Upper lobe of left lung (tissue), 6 donors: ENCODE measurements at places on chromosomes 4 and X.
A peak's percentile ranks its signal among the peaks of the same experiment; 100 is the strongest.

GRCh38 chrX:123513585-123514278 is 219.1 kb downstream of the THOC2 start:
- DNase-seq: no peak

GRCh38 chrX:40694802-40695201 is 40.5 kb downstream of the MED14 start:
- no peak for DNase-seq

- DNase-seq: no peak
Observed at GRCh38 chr4:66097218-66097617, 426.9 kb upstream of the EPHA5 start.

DNA sequence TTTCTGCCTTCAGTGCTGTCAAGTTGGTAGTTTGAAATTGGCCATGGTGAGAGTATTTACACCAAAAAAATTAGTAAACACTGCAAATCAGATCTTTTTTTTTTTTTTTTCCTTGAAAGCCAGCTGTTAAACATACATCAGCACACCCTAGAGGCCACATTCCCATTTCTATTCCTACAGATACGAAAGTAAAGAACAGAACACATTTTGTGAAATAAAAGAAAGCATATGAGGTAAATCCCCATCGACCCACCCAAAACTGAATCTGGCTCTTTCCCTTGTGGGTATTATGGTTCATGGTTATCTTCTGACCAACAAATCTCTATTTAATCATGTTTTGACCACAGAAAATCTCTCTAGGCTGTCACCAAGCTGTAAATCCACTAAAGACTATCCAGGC is 41.8 kb upstream of the AP1AR start:
- DNase-seq: no peak

DNA sequence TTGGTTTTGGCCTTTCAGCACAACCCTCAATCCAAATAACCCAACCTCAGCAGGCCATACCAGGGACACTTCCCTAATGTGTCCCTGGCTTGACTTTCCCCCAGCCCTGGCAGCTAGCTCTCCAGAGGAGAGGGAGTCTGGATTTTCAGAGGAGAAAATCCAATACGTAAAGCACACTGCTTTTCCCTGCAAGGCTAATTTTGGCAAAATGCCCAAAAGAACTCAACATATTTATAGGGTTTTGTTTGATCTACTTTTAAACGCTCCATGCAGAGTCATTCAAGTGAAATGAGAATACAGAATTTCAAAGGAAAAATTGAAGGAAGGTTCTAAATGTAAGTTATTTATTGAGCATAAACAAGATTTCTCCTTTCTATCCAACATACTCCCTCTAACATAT is 167.2 kb downstream of the SH3KBP1 start:
- no peak for DNase-seq

DNA sequence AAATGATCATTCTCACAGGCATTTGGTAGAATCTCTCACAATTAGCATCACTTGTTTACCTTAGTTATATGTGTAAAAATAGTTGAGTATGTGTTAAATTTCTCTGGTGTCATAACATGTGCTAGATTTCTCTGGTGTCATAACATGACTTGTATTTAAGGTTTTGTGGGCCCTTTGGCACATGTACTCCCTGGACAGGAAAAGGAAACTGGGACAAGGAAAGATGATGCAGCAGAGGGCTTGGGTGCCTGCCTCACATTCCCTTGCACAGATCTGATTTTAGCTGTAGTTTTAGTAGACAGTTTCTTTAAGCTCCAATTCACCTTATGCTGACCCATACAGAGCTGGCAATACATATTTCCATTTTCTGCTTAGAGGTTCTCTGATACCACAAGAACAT is 726.0 kb downstream of the C4orf33 start:
- no peak for DNase-seq

- DNase-seq: no peak
Observed at GRCh38 chrX:45807572-45808425, 607.1 kb upstream of the DIPK2B start.

- no peak for DNase-seq
Observed at GRCh38 chr4:108811486-108811885, 48.6 kb upstream of the ETNPPL start.

GRCh38 chr4:38759113-38759789 is 23.5 kb downstream of the TLR10 start:
- DNase-seq: no peak

DNA sequence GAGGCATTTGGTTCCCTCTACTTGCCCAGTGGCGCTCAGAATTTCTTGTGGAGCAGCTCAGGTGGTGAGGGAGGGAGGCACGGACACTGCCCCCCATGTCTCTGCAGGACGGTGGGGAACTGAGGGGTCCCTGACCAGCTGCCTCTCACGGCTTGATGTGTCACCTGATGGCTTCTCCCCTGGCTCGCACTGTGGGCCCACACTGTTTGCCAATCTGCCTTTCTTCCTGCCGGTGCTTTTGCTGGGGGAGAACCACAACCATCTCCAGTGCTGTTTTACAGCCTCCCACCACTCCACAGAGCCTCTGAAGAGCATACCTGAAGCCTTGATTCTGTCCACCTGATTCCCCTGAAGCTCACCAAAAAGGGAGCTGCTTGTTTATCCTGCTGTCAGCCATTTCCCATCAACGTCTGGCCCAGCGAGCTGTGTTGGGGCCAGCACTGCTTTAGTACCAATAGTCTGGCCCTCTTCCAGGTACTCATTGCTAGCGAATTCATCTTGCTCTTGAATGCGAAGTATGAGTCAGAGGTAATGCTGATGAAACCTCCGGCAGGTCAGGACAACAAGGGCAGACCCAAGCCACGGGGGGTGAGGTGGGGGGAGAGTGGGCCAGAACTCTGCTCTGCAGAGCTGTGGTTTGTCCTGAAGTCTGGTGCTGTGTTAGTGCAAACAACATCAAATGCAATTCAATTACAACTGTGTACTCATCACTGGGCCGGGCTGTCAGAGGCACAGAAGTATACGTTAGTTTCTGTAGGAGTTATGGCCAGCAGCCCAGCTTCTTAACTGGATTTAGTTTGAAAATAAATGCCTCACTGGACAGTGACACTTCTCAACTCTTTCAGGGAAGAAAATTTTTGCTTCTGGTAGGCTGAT is 208.3 kb upstream of the JADE1 start:
- DNase-seq: peak; percentile 87

DNA sequence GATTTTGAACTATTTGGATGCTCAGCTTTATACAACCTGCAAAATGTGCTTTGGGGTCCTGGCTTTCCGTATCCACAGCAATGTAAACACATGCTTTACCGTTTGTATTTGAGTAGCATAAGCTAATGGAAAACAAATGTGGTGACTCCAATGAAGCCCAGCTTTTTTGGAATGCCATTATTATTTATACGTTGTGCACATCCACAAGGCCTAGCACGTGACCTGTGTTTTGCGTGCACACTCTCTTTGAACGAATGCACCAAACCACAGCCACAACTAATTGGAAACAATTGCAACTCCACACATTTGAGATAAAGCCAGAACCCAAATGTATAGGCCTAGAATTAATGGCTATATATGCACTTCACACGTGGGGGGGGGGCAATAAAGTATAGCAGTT is 189.5 kb upstream of the GPC4 start:
- DNase-seq: no peak
